ENCODE measurements at places on chromosomes 5 and 9.

DNA sequence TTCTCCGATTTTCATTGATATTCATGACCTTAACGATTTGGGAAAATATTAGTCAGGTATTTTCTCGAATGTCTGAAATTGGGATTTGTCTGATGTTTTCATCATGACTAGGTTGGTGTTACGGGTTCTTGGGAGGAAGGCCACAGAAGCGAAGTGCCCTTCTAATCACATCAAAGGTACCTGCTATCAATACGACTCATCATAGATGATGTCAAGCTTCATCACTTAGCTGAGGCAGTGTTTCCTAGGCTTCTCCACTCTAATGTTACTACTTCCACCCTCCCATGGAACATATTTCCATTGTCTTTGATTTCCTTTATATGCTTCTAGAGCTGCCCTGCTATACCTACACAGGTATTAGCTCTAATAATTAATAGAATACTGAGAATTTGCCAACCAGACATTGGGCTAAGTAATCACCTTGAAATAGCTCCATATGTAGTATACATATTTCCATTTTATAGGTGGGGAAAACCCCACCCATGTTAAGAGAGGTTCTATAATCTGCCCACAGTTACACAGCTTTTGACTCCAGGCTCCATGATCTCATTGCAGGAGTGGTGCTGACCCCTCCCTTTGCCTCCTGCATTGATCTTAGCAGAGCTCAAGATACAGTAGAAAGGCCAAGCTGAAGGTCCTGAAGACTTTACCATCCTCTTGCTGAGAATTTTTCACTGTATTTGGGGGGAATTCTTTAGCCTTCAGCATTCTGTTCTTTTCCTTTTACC lies 238.6 kb upstream of the ADAMTSL1 start:
- ATAC-seq, result peak; percentile 87

DNA sequence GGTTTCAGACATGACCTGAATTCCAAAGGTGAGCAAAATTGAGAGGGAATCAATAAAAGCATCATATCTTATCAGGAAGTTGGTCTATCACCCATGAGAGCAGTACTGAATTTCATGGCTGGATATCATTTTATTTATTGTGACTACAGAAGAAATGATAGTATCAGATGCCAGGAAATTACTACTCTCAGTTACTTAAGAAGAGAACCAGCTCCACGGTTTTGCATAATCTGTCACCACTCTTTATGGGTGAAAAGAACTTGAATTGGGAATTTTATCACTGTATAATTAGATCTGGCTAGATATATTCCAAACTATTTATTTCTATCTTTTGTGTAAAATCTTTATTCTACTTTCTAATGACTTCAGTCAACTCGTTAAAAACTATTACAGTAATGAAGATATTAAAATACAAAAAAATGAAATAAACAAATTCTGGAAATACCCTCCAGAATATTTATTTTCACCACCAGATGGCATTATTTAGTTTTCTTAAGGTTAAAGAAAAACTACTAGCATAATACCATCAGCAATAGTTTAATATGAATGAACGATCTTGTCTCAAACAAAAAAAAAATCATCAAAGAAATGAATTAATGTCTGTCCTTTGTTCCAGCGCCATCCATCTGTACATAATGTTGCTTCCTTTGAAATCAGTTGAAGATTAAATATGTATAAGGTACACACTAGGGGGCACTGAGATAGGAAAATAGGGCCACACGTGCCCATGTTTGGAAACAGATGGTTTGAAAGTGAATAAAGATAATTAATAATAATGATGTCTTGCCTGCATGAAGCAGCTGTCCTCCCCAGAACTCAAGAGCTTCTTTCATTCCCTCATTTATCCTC lies 84.7 kb upstream of the SLCO6A1 start:
- peak; percentile 57 for ATAC-seq

- ATAC-seq, result no peak
Measured at GRCh38 chr5:134949316-134949715, 18.4 kb upstream of the CATSPER3 start.

GRCh38 chr9:97237951-97238889 lies 69.2 kb upstream of the CCDC180 start:
- peak; percentile 98 for ATAC-seq

DNA sequence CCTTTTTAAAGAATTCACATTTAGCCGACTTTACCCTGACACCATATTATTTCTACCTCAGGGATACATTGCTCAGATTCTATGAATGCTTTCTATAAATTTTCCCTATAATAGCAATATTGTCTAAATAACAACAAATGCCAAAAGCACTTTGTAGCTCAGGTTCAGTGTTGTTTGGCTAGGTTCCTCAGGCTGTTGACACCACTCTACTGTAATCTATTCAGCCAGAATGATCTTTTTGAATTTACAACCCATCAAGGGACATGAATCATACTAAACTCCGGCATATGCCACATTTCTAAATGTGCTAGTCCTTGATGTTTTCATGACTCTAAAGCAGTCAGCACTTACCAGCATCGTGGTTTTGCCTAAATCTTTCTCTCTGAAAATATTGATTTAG lies 641.5 kb upstream of the CDH10 start:
- peak; percentile 88 for ATAC-seq

DNA sequence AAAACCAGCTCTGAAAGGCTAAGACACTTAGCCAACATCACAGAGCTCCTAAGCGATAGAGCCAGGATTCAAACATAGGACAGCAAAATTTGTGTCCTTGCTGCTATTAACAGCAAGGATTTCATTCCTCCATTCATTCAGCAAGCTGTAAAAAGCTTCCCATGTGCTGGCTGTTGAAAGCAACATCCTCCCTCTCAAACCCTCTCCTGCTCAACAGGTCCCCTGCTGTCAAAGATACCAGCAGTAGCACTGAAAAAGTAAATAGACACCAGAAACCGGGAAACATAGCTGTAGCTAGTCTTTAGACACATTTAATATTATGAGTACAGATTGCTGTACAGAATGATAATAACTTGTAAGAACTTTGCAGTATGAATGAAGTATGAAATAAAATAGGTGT lies 52.6 kb upstream of the ADAMTSL1 start:
- ATAC-seq, result no peak

GRCh38 chr9:33988219-33988890 lies 60.3 kb downstream of the UBAP2 start:
- peak; percentile 37 for ATAC-seq

DNA sequence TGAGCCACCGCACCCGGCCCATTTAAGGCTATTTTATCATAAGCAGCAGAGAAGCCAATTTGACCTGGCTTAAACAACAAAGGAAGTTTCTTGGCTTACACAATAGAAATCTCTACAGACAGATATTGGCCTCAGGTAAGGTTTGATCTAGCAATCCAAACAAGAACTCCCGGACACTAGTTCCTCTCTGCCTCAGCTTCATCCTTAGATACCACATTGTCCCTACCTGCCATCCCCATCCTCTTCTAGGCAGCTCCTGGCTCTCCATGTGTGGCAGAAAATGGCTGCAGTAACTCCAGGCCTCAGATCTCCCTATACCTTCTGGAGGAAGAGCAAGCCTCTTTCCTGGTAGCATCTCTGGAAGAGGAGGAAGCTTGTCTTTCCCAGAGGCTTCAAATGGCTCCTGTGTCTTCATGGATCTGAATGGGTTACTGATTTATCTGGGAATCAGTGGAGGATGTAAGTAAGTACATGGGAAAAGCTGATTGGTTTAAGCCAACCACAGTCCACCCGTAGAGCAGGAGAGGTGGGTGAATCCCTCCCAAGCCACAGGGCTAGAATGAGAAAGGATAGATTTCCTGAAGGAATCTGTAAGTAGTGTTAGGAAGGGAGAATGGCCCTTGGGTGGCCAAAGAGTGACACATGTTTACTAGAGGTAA lies 26.7 kb upstream of the AOPEP start:
- no peak for ATAC-seq

GRCh38 chr5:43396762-43397304 lies 15.4 kb downstream of the CCL28 start:
- ATAC-seq, result no peak

DNA sequence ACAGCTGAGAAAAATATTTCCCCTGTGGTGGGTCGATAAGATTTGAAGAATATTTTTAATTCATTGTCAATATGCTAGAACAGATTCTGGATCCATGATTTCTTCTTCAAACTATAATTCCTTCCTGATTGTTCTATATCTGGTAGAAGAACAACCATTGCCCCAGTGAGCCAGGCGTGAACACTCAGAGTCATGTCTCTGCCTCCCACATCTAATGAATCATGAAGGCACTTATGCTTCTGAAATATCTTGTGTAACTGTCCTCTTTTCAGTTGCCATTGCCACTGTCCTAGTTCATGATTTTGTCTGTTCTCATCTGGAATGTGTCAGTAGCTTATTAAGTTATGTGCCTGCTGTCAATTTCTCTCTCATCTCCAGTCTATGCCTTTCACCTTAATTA lies 40.0 kb downstream of the GABRG2 start:
- no peak for ATAC-seq

- no peak for ATAC-seq
Measured at GRCh38 chr5:68251386-68251785, 35.8 kb downstream of the PIK3R1 start.

DNA sequence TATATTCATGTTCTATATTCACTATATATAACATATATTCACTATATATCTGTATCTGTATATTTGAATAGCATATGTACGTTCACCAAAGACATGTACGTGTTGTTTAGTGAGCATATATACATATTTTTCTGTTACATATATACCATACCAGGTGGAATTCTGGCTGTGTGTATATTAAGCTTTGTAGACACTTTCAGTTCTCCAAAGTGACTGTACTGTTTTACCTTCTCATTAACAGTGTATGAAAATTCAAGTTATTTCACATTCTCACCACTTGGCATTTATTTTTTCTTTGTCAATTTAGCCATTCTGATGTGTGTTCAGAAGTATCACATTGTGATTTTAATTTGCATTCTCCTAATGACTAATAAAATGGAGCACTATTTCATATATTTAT lies 52.2 kb downstream of the DROSHA start:
- no peak for ATAC-seq

- ATAC-seq, result no peak
Measured at GRCh38 chr5:175803736-175804454, 67.5 kb upstream of the CPLX2 start.

DNA sequence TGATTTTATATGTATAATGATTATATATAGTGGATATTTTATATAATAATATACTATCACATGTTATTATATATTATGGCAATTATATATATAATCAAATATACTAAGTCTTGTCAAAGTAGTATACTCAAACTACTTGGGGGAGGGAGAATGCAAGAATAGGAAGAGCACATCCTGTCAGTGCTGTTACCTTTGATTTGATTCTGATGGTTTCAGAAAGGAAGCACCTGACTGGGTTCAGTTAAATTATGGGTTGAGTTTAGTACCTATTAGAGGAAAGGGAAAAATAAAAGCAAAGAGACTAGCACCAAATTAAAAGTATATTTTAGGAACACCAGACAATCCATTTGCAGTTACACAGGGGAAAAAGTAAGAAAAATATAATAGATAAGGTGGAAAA lies 107.6 kb downstream of the GRIA1 start:
- no peak for ATAC-seq

DNA sequence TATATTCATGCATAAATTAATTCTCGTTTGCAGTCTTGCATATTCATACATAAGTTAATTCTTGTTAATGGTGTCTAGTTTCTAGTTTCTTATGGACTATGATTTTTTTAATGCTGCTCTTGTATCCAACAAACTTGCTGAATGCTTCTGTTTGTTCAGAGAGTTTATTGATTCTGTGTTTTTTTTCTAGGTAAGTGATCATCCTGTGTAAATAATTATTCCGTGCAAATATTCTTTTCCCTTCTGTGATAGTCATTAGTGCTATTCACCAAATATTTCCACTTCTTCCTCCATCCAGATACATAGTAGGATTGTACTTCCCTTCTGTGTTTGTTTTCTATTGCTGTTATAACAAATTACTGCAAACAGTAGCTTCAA lies 35.8 kb upstream of the SHISAL2B start:
- no peak for ATAC-seq

- no peak for ATAC-seq
Measured at GRCh38 chr5:112339761-112340160, 79.3 kb downstream of the EPB41L4A start.

Data from motor neuron (in vitro differentiated cells).